AG04450 (cell line): ENCODE measurements at places on chromosomes 11 and 22. TPM values are rescaled to one million over a fixed set of nuclear protein-coding genes. Genes with fewer than 3 reads are reported as not detected.

DNA sequence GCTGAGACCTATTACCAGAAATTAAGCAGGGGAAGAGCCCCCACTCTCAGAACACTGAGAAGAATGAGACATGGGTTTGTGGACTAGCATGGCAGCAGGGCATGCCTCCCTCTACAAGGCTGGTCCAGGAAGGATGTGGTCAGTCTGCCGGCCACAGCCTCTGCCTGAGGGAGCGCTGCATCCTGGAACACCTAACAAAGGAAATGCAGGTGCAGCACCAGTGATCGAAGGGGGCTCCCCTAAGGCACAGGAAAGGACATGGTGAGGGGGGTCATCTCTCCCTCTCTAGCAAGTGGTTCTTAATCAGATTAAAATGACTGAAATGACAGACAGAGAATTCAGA, 40.6 kb upstream of the ARL14EP start:
- no peak for DNase-seq

GRCh38 chr11:27392278-27393114, 29.5 kb upstream of the CCDC34 start:
- DNase-seq: peak; percentile 60

GRCh38 chr11:33618351-33618710, 82.3 kb downstream of the C11orf91 start:
- DNase-seq: no peak

Gene TSGA10IP
- polyA plus RNA-seq: not detected in 2 replicates

Gene DCUN1D5
- 53.1 and 62.3 TPM in 2 replicates for polyA plus RNA-seq

DNA sequence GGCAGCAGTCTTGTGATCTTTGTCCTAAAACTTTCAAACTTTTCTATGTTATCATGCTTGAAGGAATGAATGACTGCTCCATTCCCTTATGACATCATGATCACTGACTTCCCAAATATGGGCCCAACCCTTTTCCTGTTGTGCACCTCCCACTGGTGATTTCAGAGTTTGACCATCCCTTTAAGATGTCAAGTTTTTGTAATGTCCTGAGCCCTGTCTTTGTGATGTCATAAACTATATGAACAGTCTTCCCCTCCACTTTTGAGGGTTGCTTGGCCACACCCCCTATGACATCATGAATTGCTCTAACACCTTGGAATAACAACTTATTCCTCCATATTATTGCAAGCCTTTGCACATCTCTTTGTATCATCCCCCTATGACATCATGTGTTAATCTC, 16.5 kb upstream of the NUCB2 start:
- DNase-seq: no peak

Gene CDPF1
- 7.7 and 8.7 TPM in 2 replicates for polyA plus RNA-seq

Gene CRYBA4
- not detected in 2 replicates for polyA plus RNA-seq

- no peak for DNase-seq
These were observed 20.9 kb downstream of the ALKBH3 start for GRCh38 chr11:43901551-43901950.

DNA sequence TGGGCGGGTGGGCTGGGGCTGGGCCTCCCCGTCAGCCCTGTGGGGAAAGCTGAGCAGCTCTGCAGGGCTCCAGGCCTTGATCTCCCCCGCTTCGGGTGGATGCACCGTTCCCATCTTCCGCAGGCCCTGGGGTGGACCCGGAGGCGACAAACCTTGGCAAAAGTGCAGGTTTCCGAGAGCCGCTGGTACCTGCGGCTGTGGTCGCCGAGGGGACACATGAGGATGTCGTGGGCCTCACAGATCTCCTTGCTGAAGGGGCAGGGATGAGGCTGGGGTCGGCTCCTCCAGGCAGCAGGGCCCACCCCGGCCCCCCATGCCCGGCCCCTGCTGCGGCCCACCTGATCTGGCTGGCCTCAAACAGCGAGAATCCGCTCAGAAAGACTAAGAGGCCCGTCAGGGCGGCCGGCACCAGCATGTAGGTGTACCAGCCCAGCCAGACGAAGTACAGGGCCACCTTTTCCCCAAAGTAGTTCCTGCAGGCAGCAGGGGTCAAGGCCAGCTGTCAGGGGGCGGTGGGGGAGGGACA, 11.8 kb downstream of the ANO9 start:
- DNase-seq: no peak

Gene PIH1D2
- polyA plus RNA-seq: 1.5 TPM in 2 replicates

DNA sequence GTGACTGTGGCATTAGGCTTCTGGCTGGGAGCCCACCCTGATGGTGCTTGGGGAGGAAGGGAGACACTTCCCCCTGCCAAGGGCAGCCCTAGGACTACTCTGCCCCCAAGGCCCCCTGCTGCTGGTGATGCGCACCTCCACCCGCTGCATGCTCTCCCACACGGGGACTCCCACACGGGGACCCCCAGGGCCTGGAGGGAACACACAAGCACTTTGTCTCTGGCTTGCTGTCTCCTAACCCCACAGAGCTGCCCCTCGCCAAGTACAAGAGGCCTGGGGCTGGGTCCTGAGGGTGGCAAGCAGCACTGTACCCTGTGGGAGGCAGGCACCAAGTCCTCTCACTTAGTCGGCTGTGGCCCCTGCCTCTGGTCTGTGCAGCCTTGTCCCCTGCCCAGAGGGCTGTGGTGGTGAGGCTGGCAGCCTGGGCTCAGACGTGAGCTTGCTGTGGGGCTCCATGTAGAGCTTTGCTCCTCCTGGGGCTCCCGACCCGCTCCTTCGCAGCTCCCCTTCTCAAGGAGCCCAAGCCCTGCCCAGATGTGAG, 7.9 kb downstream of the LRRC75B start:
- DNase-seq: no peak

DNA sequence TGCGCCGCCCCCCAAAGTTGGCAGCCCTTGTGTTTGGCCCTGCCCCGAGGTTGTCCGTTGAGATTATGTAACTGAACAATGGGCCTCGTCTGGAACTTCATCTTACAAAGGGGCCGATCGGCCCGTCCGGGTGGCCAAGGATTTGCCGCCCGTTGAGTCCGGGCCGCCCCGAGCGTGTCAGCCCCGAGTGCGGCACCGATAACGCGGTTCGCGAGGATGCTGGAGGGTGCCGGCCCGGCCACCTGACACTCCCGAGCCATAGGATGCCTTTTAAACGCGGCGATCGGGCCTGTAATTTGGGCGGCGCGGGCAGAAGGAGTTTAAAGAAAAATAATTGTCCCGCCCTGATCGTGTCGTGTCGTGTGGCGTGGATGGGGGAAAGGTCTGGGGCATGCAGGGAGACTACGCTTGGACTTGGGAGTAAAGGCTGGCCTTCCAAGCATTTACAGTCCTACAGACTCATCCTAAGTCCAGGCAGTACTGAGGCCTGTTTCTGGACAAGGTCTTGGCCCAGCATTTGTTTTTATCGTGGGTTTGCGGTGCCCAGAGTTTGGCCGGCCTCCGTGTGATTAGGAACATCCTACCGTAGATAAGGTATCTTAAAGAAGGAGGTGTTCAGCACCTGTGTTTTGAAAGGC, 1.3 kb downstream of the WEE1 start:
- DNase-seq: no peak

DNA sequence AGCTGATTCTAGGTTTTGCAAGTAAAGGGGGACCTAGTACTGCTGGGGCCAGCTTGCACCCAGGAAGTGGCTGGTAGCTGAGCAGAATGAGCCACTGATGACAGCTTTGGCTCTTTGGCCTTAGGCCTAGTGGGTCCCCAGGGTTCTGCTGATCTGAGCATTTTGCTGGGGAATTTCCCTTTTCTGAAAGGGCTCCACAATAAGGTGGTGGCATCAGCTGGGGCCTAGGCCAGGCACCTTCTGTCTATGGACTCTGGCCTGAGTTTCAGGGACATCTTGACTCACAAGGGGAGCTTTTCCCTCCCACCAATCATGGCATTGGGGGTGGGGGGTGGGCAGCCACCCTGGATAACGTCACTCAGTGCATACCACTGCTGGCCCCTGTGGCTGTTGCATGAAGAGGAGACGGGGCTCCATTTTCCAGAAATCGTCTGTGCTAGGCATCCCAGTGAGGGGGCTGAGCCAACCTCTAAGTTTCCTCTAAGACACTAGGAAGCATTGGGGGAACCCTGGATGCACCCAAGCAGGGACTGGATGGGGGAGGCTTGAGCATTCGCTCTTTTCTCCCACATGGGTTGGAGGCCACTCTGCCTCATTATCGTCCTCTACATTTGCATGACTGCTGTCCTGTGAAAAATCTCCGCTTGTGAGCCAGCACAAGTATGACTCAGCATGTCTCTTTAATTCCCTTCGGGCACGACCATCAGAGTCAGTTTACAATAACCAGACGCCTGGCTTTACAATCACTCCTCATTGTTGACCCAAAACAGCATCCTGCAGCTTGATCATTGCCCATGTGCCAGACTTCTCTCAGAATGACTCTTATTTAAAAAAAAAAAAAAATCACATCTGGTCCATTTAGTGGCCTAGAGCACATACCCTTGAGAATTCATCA, 145.0 kb upstream of the THY1 start:
- DNase-seq: peak; percentile 36

- no peak for DNase-seq
These were observed 9.8 kb downstream of the RAB30 start for GRCh38 chr11:83061883-83062282.

- no peak for DNase-seq
These were observed 11.4 kb downstream of the IGSF9B start for GRCh38 chr11:133945087-133945974.

DNA sequence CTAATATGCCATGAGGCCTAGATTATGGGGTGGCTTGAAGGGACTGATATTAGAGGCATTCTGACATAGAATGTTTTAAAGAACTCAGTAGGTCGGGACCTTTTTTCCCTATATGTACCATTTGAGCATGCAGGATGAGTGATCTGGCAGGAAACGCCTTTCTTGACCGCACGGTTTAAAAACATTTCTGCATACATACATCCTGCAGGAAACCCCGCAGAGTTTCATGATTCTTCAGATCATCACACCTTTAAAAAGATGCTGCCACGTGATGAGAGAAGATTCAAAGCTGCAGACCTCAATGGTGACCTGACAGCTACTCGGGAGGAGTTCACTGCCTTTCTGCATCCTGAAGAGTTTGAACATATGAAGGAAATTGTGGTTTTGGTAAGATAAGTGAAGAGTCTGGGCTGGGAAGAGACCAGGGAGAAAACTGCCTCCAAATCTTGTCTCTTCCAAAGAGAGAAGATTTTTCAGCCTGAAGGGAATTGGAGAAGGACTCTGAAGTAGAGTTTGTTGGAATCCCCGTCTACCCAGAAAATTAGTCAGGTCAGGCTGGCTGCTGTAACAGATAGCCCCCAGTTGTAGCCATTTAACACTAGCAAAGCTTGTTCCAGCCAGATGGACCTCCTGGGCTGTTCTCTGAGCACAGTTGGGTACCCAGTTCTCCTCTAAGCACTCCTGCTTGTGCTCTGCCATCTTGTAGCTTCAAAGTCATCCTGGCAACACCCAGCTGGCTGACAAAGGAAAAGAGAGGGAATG, 7.4 kb downstream of the RCN1 start:
- DNase-seq: no peak

DNA sequence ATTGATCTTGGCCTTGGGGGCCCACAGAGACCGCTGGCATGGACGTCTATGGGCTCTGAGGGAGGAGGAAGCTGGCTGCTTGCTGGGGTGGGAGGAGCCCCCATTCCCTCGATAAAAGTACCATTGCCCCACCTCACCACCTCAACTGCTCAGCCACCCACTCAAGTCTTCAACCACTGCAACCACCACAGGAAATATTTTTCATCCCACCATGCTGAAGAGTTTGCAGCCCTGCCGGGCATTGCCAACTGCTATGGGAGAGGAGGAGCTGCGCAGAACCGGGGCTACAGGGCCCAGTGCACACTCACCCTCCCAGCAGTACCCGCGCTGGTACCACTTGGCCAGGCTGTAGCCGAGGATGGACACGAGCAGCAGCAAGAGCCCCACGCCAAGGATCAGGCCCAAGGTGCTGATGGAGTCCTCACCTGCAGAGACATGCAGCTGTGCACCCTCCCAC, 29.2 kb downstream of the IL10RA start:
- no peak for DNase-seq

DNA sequence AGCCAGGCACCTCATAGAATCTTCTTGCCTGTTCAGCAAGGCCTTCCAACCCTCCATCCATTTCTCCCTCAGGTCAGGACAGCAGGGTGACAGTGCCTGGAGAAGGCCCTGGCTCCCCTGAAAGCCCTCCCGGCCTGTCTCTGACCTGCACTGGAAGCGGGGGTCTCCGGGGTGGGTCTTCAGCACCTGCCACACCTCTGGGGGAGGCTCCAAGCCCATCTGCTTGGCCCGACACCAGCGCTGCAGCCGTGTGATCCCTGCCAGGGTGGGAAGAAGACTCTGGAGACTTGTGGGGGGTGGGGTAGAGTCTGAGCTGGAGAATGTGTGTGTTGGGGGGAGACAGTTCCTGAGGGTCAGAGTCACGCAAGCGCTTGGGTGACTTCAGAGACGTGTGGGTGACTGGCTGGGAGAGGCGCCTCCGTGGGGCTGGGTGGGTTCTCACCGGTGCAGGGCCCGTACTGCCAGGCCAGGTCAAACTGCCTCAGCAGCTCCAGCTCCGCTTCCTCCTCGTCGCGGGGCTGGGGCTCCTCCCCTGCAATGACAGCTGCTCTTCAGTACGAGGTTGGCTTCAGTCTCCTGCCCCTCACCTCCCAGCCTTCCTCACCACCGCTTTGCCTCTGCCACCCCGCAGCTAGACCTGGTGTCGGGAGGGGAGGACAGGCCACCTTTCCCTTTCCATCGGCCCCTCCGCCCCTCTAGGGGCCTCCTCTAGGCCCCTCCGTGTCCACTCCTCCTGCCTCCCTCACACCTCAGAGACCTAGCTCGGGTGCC, 615 bp downstream of the POLD4 start:
- DNase-seq: no peak

Gene ZNF280A
- not detected in 2 replicates for polyA plus RNA-seq

DNA sequence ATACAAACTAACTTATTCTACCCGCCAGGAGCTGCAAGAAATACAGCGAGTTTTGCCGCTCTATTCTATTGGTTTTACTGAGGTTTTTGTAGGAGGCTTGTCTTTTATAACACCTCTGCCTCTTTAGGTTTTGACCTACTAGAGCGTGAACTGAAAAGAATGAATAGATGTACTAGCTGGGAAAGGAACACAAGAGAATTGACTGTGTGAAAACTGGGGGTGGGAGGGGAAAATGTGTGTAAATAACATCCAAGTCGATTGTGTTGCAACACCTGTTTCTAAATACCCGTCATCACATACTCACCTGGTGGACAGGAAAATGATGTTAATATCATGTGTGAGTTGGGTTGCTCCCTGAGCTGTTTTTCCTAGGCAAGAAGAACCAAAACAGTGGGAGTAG, 12.9 kb upstream of the JHY start:
- DNase-seq: no peak

Gene OR56A4
- not detected in 2 replicates for polyA plus RNA-seq

Gene MYEOV
- 1.6 and 3.3 TPM in 2 replicates for polyA plus RNA-seq

GRCh38 chr11:4118107-4118506, 23.5 kb downstream of the RRM1 start:
- no peak for DNase-seq

DNA sequence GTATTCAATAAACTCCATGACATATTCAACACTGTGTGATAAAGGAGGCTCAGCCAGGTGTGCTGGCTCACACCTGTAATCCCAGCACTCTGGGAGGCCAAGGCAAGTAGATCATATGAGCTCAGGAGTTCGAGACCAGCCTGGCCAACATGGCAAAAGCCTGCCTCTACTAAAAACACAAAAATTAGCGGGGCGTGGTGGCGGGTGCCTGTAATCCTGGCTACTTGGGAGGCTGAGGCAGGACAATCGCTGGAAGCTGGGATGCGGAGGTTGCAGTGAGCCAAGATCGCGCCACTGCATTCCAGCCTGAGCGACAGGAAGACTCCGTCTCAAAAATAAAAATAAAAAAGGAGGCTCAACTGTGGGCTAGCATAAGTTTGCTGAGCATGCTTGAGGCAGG, 4.1 kb upstream of the SLC25A18 start:
- DNase-seq: no peak

Gene KIRREL3
- polyA plus RNA-seq: 2.3 and 2.8 TPM in 2 replicates

GRCh38 chr11:43968719-43969118, 26.3 kb downstream of the C11orf96 start:
- no peak for DNase-seq

GRCh38 chr11:112023104-112023503, 2.1 kb upstream of the DLAT start:
- DNase-seq: no peak
